ENCODE measurements at places on chromosomes 2 and 18. TPM values are rescaled to one million over a fixed set of nuclear protein-coding genes. Genes with fewer than 3 reads are reported as not detected.

DNA sequence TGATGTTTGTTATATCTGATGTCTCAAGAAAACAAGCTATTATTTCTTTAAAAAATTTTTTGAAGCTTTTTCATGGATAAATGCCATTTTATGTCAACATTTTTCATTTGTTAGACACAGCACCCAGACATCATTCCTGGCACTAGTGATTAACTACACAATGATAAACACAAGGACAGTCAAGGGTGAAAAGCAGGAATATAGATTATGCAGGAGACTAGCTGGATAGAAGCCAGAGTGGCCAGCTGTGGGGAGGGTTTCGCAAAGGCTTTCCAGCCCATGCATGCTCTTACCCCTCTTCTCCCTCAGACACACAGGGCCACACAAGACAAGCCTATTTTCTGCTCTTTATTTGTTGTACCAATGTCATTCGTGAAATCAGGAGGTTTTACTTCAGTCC lies 127.1 kb upstream of the TTC39C start:
- H3K36me3 ChIP-seq, result no peaks in the 10 kb centered on the region
- H3K4me1 ChIP-seq, result peaks cover 22% of the 10 kb centered on the region
- no peak overlapping the region for H3K27ac ChIP-seq
- peaks cover 3% of the 10 kb centered on the region for H3K27me3 ChIP-seq

GRCh38 chr18:32846896-32847295 lies 74.1 kb upstream of the KLHL14 start:
- no peaks in the 10 kb centered on the region for H3K36me3 ChIP-seq
- H3K4me3 ChIP-seq, result no peak overlapping the region
- H3K4me1 ChIP-seq, result no peaks in the 10 kb centered on the region
- H3K27ac ChIP-seq, result no peak overlapping the region
- DNase-seq, result no peak

DNA sequence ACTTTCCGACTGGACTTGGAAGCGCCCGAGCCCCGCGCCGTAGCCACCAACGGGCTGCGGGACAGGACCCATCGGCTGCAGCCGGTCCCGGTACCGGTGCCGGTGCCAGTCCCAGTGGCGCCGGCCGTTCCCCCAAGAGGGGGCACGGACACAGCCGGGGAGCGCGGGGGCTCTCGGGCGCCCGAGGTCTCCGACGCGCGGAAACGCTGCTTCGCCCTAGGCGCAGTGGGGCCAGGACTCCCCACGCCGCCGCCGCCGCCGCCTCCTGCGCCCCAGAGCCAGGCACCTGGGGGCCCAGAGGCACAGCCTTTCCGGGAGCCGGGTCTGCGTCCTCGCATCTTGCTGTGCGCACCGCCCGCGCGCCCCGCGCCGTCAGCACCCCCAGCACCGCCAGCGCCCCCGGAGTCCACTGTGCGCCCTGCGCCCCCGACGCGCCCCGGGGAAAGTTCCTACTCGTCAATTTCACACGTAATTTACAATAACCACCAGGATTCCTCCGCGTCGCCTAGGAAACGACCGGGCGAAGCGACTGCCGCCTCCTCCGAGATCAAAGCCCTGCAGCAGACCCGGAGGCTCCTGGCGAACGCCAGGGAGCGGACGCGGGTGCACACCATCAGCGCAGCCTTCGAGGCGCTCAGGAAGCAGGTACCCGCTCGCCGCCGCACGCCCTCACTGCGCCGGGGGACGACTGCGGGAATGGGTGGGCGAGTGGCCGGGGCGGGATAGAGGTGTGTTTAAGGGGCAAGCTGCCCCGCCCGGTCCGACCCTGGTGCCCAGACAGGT lies 713 bp downstream of the ATOH8 start:
- no peak overlapping the region for H3K27ac ChIP-seq
- H3K36me3 ChIP-seq, result no peaks in the 10 kb centered on the region
- peak overlapping the region; percentile 82 for H3K4me3 ChIP-seq
- peaks cover 20% of the 10 kb centered on the region for H3K27me3 ChIP-seq
- no peak for DNase-seq

- no peak overlapping the region for H3K27ac ChIP-seq
- no peaks in the 10 kb centered on the region for H3K4me1 ChIP-seq
- H3K27me3 ChIP-seq, result no peaks in the 10 kb centered on the region
- no peak overlapping the region for H3K4me3 ChIP-seq
- H3K36me3 ChIP-seq, result no peaks in the 10 kb centered on the region
- DNase-seq, result no peak
These were observed 75.9 kb upstream of the CAB39 start for GRCh38 chr2:230636684-230637271.

GRCh38 chr2:1675633-1676032 lies 68.7 kb downstream of the PXDN start:
- peak overlapping the region; percentile 75 for H3K27ac ChIP-seq
- peaks cover 37% of the 10 kb centered on the region for H3K36me3 ChIP-seq
- H3K4me3 ChIP-seq, result no peak overlapping the region
- H3K27me3 ChIP-seq, result no peaks in the 10 kb centered on the region
- H3K4me1 ChIP-seq, result peaks cover 23% of the 10 kb centered on the region
- no peak for DNase-seq

DNA sequence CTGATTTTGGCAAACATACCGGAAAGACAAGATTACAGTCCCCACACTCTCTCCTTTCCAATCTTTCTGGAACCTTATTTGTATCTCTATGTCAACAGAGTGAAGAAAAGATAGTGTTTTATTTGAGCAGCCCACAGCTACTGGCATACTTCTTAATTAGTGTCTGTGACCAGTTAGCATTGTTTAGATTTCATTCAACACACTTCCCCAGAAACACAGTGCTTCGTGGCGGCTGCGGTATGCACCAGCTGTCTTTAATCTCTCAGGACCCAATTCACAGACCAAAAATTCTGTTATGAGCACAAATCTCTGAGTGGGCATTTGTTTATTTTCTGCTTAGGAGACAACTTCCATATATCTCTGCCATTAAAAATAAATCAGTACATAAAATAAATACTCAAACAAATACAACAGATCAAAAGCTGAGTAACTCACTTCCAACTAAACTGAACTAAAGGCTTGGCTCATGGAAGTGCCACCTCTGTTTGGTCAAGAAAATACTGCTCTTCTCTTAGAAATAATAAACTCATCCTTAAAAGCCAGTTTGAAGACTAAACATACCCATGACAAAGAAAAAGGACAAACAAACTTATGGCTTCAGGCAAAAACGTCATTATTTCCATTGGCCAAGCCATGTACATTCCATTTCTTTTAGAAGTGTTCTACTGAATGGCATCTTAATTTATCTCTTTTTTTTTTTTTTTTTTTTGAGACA lies 392.4 kb downstream of the TXNL1 start:
- no peak overlapping the region for H3K4me3 ChIP-seq
- DNase-seq, result no peak
- no peak overlapping the region for H3K27ac ChIP-seq
- peaks cover 12% of the 10 kb centered on the region for H3K4me1 ChIP-seq
- H3K36me3 ChIP-seq, result no peaks in the 10 kb centered on the region

GRCh38 chr18:45752681-45753080 lies 28.7 kb downstream of the SLC14A1 start:
- H3K27ac ChIP-seq, result no peak overlapping the region
- H3K4me3 ChIP-seq, result no peak overlapping the region
- DNase-seq, result no peak

- no peak overlapping the region for H3K4me3 ChIP-seq
- no peaks in the 10 kb centered on the region for H3K36me3 ChIP-seq
- H3K4me1 ChIP-seq, result peaks cover 11% of the 10 kb centered on the region
- no peak overlapping the region for H3K27ac ChIP-seq
- H3K27me3 ChIP-seq, result peaks cover 3% of the 10 kb centered on the region
These were observed 561.0 kb downstream of the ARHGAP15 start for GRCh38 chr2:143690235-143690634.

DNA sequence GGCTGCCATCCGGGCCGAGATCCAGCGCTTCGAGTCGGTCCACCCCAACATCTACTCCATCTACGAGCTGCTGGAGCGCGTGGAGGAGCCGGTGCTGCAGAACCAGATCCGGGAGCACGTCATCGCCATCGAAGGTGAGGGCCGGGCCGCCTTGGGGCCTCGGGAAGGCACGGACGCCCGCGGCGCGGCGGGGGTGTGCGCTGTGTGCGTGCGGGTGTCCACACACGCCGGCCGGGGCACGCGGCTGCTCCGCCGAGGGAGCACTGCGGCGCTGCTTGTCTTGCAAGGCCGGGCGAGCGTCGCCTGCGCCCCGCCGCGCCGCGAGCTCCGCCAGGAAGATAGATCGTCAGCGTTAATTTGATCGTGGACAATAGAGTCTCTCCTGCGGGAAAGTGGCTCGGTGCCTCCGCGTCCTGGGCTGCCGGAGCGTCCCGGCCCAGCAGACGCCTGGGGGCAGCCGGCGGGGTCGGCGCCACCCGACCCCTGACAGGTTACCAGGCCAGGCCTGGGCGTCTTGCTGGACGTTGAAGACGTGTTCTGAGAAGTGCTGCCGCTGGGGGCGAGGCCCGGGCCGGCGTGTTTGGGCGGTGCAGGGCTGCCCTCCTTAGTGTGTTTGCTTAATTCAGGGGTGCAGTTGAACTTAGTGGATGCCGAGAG lies 1.0 kb downstream of the AGAP1 start:
- peak overlapping the region; percentile 63 for H3K27ac ChIP-seq
- peaks cover 2% of the 10 kb centered on the region for H3K27me3 ChIP-seq
- H3K36me3 ChIP-seq, result peaks cover 3% of the 10 kb centered on the region
- no peak for DNase-seq
- peaks cover 31% of the 10 kb centered on the region for H3K4me1 ChIP-seq
- H3K4me3 ChIP-seq, result peak overlapping the region; percentile 84

GRCh38 chr2:19124135-19124534 lies 234.3 kb downstream of the OSR1 start:
- no peaks in the 10 kb centered on the region for H3K36me3 ChIP-seq
- H3K4me3 ChIP-seq, result no peak overlapping the region
- no peak overlapping the region for H3K27ac ChIP-seq
- peaks cover 7% of the 10 kb centered on the region for H3K27me3 ChIP-seq
- H3K4me1 ChIP-seq, result peaks cover 34% of the 10 kb centered on the region

DNA sequence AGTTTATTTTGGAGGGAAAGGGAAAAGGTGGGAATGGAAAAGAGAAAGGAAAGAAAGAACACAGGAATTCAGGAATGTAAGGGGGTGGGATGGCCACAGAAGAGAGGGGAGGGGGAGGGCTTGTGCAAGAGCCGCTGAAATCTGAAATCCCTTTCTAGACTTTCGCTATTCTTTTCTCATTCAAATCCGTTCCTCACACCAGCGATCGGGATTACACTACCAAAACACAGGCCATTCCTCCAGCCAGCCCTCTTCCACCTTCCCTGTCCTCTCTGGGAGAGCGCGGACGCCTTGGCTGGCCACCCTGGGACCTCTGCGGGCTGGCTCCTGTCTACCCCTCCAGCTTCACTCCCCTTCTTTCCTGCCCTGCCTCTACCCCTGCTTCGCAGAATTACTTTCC lies 102.3 kb downstream of the CDCA7 start:
- H3K4me1 ChIP-seq, result peaks cover 3% of the 10 kb centered on the region
- H3K27ac ChIP-seq, result no peak overlapping the region
- H3K4me3 ChIP-seq, result no peak overlapping the region
- H3K27me3 ChIP-seq, result peaks cover 15% of the 10 kb centered on the region

DNA sequence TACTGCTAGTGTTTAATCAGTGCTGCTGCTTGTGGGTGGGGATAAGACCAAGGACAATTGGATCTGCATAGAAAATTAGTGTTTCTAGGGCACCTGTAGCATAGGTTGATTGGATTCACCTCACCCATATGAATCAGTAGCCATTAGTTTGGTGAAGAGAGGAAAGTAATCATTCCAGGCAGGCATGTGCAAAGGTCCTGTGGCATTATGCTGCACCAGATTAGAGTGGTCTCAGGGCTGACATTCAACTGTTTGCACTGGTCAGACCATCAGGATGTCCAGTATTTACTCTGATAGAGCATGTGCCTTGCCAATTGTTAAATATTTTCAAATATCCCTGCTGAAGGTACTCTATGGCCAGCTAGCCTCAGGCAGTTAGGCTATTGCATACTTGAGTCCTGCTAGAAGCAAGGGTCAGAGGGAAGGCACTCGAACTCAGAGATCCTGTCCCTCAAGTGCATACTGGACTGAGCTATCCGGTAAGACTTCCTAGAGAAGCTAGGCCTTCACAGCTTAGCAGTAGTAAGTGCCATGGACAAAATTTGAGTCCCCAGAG lies 64.7 kb downstream of the SKA1 start:
- H3K27ac ChIP-seq, result no peak overlapping the region
- H3K27me3 ChIP-seq, result peaks cover 8% of the 10 kb centered on the region
- DNase-seq, result no peak

DNA sequence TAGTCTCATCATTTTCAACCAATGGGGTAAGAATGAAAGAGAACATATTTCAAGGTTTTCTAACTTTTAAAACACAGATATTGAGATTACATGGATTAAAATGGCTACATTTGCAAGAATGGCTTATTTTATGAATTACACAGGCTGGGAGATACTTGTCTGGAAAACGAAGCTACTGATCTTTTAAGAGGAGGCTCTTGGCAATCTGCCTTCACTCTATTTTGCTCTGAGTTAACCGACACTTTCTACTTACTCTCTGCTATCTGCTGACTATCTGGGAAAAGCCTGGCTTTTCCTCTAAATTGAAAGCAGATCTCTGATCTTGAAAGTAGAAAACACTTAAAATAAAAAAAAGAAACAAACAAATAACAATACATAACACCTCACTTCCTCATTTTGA lies 325.4 kb upstream of the LINC00305 start:
- no peak for DNase-seq
- peaks cover 2% of the 10 kb centered on the region for H3K27me3 ChIP-seq
- H3K36me3 ChIP-seq, result no peaks in the 10 kb centered on the region
- no peak overlapping the region for H3K27ac ChIP-seq
- no peak overlapping the region for H3K4me3 ChIP-seq

- H3K27me3 ChIP-seq, result peaks cover 8% of the 10 kb centered on the region
- peaks cover 18% of the 10 kb centered on the region for H3K4me1 ChIP-seq
- no peak overlapping the region for H3K4me3 ChIP-seq
- H3K36me3 ChIP-seq, result no peaks in the 10 kb centered on the region
- no peak for DNase-seq
These were observed 587.2 kb upstream of the PKDCC start for GRCh38 chr2:41460661-41461060.

DNA sequence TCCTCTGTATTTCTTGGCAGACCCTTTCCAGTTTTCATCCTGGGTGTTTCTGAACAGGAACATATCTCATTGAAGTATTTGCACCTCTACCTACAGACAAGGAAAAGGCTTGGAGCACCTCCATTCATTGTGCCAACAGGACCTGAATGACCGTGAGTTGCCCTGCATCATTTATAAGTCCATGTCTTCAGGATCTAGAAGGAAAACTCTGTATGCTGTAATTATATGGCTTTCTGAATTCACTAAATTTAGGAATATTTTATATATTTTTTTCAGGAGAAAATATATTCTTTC lies 402.3 kb upstream of the SLC14A2 start:
- no peak overlapping the region for H3K27ac ChIP-seq
- H3K4me1 ChIP-seq, result peaks cover 21% of the 10 kb centered on the region
- H3K27me3 ChIP-seq, result no peaks in the 10 kb centered on the region
- no peak for DNase-seq

- H3K27ac ChIP-seq, result no peak overlapping the region
- peaks cover 2% of the 10 kb centered on the region for H3K36me3 ChIP-seq
- no peaks in the 10 kb centered on the region for H3K27me3 ChIP-seq
These were observed 247.7 kb downstream of the TWIST2 start for GRCh38 chr2:239095460-239096081.

Gene SLC19A3
- 0.56 TPM for total RNA-seq
